Naive thymus-derived CD8-positive, alpha-beta T cell (primary cell): ENCODE measurements at places on chromosomes 7 and 10. TPM values are rescaled to one million over a fixed set of nuclear protein-coding genes. Genes with fewer than 3 reads are reported as not detected.

DNA sequence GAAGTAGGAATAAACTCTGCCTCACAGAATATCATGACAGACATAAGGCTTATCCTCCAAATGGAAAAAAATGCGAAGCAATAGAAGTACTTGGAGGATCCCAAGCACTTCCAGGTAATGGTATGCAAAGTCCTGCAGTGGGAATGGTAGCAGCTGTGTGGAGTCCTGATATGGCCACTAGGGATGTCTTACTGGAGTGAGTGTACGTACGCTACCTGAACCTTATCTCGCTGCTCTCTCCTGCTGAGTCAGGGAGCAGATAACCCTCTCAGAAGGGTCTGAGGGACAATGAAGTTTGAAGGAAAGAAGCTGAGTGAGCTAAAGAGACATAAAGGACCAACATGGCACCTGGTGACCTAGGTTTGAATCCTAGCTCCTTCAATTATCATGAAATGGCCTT, 42.2 kb downstream of the CH25H start:
- peaks cover 6% of the 10 kb centered on the region for H3K4me1 ChIP-seq
- H3K27ac ChIP-seq, result no peak overlapping the region
- H3K36me3 ChIP-seq, result no peaks in the 10 kb centered on the region
- no peak for DNase-seq
- no peak overlapping the region for H3K4me3 ChIP-seq

- H3K4me1 ChIP-seq, result no peaks in the 10 kb centered on the region
- DNase-seq, result no peak
- no peak overlapping the region for H3K27ac ChIP-seq
- no peak overlapping the region for H3K4me3 ChIP-seq
Observed at GRCh38 chr7:74579800-74580685, 77.5 kb upstream of the GTF2I start.

DNA sequence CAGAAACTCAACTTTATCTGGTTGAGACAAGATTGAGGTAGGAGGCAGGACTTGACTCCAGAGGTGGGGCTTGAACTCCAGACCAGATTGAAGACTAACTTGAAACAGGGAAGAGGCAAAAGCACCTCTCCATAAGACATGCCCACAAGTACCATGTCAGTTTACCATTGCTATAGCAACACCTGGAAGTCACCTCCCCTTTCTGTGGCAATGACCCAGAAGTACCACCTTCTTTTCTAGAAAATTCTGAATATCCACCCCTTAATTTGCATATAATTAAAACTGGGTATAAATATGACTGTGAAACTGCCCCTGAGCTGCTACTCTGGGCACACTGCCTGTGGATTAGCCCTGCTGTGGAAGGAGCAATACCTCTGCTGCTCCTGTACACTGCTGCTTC, 4.9 kb upstream of the TOMM7 start:
- no peak overlapping the region for H3K27ac ChIP-seq
- DNase-seq, result no peak
- H3K4me3 ChIP-seq, result no peak overlapping the region
- no peaks in the 10 kb centered on the region for H3K36me3 ChIP-seq
- H3K27me3 ChIP-seq, result peaks cover 22% of the 10 kb centered on the region

DNA sequence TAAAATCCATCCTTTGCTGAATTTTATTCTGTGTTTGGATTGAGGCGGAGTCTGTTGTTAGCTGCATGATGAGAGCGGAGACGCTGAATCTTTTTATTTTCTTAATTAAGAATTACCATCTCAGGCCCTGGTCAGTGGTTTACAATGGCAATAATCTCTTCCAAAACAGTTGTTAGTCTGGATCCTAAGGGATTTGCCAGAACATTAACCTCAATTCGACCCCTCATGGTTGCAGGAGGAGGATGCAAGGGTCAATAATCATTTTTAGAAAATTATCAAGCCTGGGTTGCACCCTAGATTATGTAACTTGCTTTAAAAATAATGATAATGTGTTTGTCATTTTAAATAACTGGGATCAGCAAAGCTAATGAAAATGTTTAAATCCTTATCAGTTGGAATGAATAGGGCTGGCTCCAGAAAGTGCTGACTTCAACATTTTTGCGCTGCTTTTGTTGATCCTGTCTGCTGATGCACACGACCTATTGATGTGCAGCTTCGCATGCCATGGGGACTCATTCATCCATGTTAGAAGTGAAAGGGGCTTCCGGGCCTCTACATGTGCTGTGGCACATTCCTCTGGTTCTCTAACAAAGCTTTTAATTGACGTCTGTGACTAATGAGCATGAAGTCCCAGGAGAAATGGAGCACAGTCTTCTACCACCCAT, 80.7 kb upstream of the KIAA1217 start:
- DNase-seq, result no peak
- H3K36me3 ChIP-seq, result no peaks in the 10 kb centered on the region
- peaks cover 9% of the 10 kb centered on the region for H3K27me3 ChIP-seq
- no peak overlapping the region for H3K27ac ChIP-seq
- no peak overlapping the region for H3K4me3 ChIP-seq
- H3K4me1 ChIP-seq, result no peaks in the 10 kb centered on the region

DNA sequence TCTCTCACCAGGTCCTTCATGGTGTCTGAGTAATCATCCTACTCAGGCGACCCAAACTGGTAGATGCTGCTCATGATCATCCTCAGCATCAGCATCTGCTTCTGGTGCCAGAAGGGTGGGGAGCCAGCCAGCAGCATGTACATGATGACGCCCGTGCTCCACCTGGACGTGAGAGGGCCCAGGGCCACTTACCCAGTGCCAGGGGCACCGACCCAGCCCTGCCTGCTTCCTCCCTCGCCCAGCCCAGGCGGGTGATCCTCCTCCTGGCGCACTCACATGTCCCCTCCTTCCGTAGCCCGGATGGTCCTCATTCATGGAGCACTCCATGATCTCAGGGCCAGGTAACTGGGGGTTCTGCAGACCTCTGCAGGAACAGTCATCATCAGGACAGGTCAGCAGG, 764.8 kb upstream of the ZNF722 start:
- H3K27ac ChIP-seq, result no peak overlapping the region
- no peak for DNase-seq
- no peaks in the 10 kb centered on the region for H3K36me3 ChIP-seq
- H3K27me3 ChIP-seq, result no peaks in the 10 kb centered on the region
- H3K4me1 ChIP-seq, result no peaks in the 10 kb centered on the region

DNA sequence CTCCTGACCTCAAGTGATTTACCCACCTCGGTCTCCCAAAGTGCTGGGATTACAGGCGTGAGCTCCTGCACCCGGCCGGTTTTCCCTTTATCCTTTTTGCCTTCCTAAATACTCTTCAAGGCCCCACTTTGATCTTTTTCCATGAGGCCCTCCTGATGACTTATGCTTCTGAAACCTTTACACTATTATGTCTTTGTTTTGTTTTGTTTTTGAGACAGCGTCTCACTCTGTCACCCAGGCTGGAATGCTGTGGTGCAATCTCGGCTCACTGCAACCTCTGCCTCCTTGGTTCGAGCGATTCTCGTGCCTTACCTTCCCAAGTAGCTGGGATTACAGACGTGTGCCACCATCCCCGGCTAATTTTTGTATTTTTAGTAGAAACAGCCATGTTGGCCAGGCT, 3.8 kb downstream of the STMP1 start:
- peaks cover 9% of the 10 kb centered on the region for H3K36me3 ChIP-seq
- peaks cover 65% of the 10 kb centered on the region for H3K4me1 ChIP-seq
- H3K27me3 ChIP-seq, result no peaks in the 10 kb centered on the region
- DNase-seq, result no peak
- H3K4me3 ChIP-seq, result no peak overlapping the region
- no peak overlapping the region for H3K27ac ChIP-seq

- peaks cover 1% of the 10 kb centered on the region for H3K4me1 ChIP-seq
- H3K4me3 ChIP-seq, result no peak overlapping the region
- H3K27ac ChIP-seq, result no peak overlapping the region
- no peak for DNase-seq
Observed at GRCh38 chr7:135098391-135098790, 49.5 kb upstream of the TMEM140 start.

- peaks cover 5% of the 10 kb centered on the region for H3K27me3 ChIP-seq
- H3K36me3 ChIP-seq, result no peaks in the 10 kb centered on the region
- no peak overlapping the region for H3K4me3 ChIP-seq
- DNase-seq, result no peak
Observed at GRCh38 chr7:101398396-101399289, 36.0 kb downstream of the COL26A1 start.

- H3K36me3 ChIP-seq, result peaks cover 4% of the 10 kb centered on the region
- H3K4me1 ChIP-seq, result peaks cover 6% of the 10 kb centered on the region
- no peak for DNase-seq
Observed at GRCh38 chr7:36526863-36527548, 137.3 kb downstream of the ANLN start.

DNA sequence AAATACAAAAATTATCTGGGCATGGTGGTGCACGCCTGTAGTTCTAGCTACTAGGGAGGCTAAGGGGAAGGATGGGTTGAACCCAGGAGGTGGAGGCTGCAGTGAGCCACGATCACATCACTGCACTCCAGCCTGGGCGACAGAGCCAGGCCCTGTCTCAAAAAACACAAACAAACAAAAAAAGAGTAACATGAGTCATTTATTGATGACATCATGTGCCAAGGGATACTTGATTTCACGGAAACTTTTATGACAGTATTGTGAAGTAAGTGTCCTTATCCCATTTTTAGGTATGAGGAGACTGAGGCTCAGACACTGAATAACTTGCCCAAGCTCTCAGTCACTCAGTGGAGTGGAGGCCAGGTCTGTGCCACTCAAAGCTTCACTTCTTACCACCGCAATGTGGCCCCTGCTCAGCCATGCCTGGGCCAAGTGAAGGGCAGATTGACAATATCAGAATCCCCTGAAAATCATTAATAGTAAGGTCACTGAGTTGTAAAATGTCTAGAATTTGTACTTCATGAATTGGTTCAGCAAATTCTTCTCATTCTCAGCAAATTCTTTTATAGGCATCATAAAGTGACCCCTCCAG, 36.5 kb downstream of the EMX2 start:
- no peak overlapping the region for H3K4me3 ChIP-seq
- H3K4me1 ChIP-seq, result no peaks in the 10 kb centered on the region
- peaks cover 10% of the 10 kb centered on the region for H3K27me3 ChIP-seq
- no peak for DNase-seq
- H3K27ac ChIP-seq, result no peak overlapping the region

DNA sequence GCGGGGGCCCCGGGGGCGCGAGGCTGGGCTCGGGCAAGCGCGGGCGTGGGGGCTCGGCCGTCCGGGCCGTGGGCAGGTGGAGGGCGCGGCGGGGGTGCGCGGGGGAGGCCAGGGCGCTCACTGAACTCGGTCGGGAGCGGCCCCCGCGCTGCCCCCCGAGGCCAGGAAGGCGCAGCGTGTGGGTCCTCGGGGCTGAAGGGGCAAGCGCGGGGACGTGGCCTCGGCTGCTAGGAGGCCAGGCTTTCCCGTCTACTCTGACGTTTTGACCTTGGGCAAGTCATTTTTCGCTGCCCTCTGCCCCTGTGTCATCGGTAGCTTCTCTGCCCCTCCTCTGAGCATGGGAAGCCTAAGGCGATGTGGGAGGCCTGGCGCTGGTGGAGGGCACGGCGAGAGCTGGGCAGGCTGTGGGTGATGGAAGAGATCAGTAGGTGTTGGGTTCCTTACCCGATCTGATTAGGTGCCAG, 441 bp downstream of the FBH1 start:
- peak overlapping the region; percentile 82 for H3K27ac ChIP-seq
- DNase-seq, result peak; percentile 19
- H3K4me3 ChIP-seq, result peak overlapping the region; percentile 91
- H3K27me3 ChIP-seq, result no peaks in the 10 kb centered on the region

GRCh38 chr10:57699944-57700343, 567.8 kb downstream of the IPMK start:
- H3K36me3 ChIP-seq, result no peaks in the 10 kb centered on the region
- H3K27me3 ChIP-seq, result no peaks in the 10 kb centered on the region
- DNase-seq, result no peak
- H3K4me1 ChIP-seq, result no peaks in the 10 kb centered on the region
- no peak overlapping the region for H3K4me3 ChIP-seq
- H3K27ac ChIP-seq, result no peak overlapping the region

DNA sequence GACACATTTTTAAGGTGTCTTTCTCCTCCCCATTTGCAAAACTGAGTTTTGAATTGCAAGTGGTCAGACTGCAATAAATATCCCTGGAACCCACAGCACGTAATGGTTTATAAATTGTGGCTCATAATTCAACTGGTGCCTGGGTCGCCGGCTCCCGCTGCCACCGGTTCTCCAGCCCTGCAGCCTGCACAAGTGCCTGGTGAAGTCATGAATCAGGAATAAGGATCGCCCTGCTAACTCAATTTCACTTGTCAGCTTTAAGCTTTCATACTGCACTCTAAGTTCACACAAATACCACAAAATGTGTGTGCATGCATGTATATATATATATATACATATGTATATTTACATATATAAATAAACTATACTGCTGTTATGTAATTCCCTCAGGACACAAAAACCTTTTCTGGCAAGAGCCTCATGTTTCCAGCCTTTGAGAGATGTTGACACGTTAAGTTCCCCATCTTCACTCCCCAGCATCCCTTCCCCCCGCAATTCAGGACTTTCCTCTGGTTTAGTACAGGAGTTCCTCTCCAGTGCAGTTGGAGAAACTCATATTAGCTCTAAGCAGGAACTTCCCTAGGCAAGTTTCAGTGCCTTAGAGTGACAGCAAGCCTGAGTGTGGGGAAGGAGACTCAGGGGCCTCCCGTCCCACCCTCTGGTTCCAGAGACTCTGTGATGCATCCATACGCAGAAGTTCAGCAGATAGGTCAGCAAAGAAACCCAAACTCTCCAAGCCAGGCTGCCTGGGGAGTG, 129.2 kb upstream of the UNC5B start:
- H3K36me3 ChIP-seq, result no peaks in the 10 kb centered on the region
- DNase-seq, result no peak
- H3K4me3 ChIP-seq, result no peak overlapping the region
- H3K27ac ChIP-seq, result no peak overlapping the region
- no peaks in the 10 kb centered on the region for H3K27me3 ChIP-seq

DNA sequence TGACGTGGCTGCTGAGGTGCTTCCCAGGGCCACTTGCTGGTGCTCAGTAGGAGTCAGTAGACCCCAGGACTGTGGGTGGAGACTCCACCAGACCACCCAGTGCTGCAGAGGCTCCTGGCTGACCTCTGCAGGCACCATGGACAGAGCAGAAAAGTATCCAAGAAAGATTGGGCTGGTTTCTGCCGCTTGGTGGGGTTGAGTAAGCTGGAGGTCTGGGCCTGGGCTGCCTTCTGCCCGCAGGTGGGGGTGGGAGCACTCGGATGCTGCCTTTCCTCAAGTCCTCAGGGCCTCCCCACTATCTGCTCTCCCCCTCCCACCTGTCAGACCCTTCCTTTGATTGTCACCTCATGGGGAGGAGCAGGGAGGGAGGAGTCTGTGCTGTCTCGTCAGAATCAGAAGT, 91.6 kb downstream of the WDR37 start:
- H3K4me3 ChIP-seq, result no peak overlapping the region
- no peak for DNase-seq
- H3K4me1 ChIP-seq, result peaks cover 8% of the 10 kb centered on the region

The CYP17A1 gene
- not detected for total RNA-seq

The PRXL2A gene
- total RNA-seq, result 11.6 TPM

The FAM25G gene
- total RNA-seq, result not detected

The SPAG6 gene
- not detected for total RNA-seq

The MRPS33 gene
- total RNA-seq, result 56.6 TPM

The NUPR2 gene
- not detected for total RNA-seq

The CACUL1 gene
- total RNA-seq, result 42.1 TPM

The RELN gene
- total RNA-seq, result not detected

The TRIM74 gene
- 8.3 TPM for total RNA-seq
